PC-3 (cell line): ENCODE measurements at places on chromosomes 13 and 19. TPM values are rescaled to one million over a fixed set of nuclear protein-coding genes. Genes with fewer than 3 reads are reported as not detected.

GRCh38 chr19:33416307-33417215 is 43.1 kb downstream of the CEBPG start:
- H3K4me3 ChIP-seq, result peak overlapping the region; percentile 48; the same call in 1 of the 2 replicates
- H3K27me3 ChIP-seq, result no peaks in the 10 kb centered on the region
- H3K27ac ChIP-seq, result no peak overlapping the region
- peaks cover 11% of the 10 kb centered on the region; the same call in 1 of the 2 replicates for H3K4me1 ChIP-seq
- H3K36me3 ChIP-seq, result no peaks in the 10 kb centered on the region

DNA sequence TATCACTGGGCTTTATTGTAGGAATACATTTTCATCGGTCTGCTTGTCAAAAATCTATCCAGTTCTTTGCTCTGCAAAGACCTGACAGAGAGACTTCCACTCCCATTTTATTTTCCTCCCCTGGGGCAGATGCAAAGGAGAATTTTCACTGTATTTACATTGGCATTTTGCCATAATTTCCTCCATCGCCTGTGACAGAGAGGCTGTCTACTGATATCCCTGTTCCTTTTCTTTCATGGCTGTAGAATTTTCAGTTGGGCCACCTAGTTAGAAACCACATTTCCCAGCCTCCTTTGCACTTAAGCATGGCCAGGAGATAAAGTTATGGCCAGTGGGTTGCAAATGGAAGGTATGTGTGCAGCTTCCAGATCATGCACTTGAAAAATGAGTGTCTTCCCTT is 89.3 kb downstream of the NUFIP1 start:
- H3K4me3 ChIP-seq, result no peak overlapping the region
- H3K36me3 ChIP-seq, result no peaks in the 10 kb centered on the region
- H3K27ac ChIP-seq, result no peak overlapping the region
- no peaks in the 10 kb centered on the region for H3K27me3 ChIP-seq

GRCh38 chr19:51903192-51903591 is 1.6 kb downstream of the ZNF649 start:
- H3K36me3 ChIP-seq, result peaks cover 54% of the 10 kb centered on the region
- no peaks in the 10 kb centered on the region for H3K27me3 ChIP-seq
- H3K27ac ChIP-seq, result no peak overlapping the region
- no peaks in the 10 kb centered on the region for H3K4me1 ChIP-seq

The DHX34 gene
- 28.3 and 37.5 TPM in 2 replicates for total RNA-seq

The CEACAM1 gene
- 0.81 and 0.95 TPM in 2 replicates for total RNA-seq

DNA sequence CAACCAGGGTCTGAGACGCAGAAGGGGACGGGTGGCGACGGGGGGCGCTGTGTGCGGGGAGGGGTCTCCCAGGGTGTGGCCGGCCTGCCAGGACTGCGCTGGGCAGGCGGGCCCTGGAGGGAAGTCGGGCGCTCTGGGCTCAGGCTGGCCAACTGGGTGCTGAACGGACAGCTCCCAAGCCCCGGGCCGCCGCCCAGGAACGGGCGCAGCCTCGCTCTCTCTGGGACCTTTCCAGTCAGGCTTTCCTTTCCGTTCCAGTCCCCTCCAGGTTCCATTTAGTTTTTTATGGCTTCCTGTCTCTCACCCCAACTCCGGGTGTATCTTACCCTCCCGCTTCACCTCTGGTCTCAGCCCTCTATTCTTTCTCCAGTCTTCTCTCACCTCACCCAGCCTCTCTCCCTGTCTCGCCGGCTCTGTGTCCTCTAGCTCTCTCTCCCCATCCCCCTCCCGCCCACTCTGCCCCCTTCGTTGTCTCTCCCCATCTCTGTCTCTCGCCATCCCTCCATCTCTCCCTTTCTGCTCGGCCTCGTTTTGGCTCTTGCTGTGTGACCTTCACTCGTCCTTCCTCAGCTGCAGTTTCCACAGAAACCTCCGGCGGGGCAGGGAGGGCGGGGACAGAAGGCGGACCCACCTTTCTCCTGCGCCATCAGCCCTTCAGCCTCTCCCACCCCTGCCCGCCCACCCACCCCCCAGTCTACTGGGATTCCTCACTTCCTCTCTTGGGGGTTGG is 3.3 kb upstream of the ATP1A3 start:
- H3K27me3 ChIP-seq, result peaks cover 35% of the 10 kb centered on the region
- no peaks in the 10 kb centered on the region for H3K4me1 ChIP-seq
- DNase-seq, result peak; percentile 42
- no peak overlapping the region for H3K4me3 ChIP-seq

The ZNF837 gene
- total RNA-seq, result 9.5 and 12.6 TPM in 2 replicates

GRCh38 chr13:74625541-74625940 is 491.3 kb upstream of the KLF12 start:
- H3K4me1 ChIP-seq, result no peaks in the 10 kb centered on the region
- no peaks in the 10 kb centered on the region for H3K36me3 ChIP-seq
- H3K27me3 ChIP-seq, result no peaks in the 10 kb centered on the region
- no peak overlapping the region for H3K27ac ChIP-seq
- DNase-seq, result no peak

The GAPDHS gene
- total RNA-seq, result not detected in 2 replicates

The MYO16 gene
- total RNA-seq, result not detected in 2 replicates

DNA sequence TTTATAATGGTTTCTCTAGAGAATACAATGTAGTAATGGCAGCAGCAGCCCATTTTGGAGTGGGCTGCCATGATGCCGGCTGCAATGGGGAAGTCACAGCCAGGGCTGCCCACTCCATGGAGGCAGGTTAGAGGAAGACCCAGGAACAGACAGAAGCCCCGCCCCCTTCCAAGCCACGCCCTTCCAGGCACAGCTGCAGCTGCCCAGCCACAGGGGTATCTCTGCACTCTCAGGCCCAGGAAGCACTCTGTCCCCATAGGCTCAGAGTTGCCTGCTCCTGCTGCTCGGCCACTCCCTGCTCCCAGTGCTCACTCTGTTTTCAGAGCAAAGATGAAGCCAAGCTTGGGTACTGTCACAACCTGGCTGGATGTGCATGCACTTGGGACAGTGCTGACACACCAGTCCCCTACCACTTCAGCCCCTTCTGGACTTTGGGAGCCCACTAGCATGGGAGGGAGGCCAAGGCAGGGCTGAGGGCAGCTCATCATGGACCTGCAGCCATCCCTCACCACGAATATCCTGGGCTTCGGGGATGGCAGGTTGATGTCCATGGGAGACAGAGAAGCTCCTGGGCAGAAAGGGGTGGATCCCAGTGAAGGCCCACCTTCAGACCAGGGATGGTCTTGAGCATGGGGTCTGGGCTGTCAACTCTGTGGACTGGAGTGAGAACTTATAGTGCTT is 1224.2 kb downstream of the SLITRK5 start:
- H3K27ac ChIP-seq, result no peak overlapping the region
- no peaks in the 10 kb centered on the region for H3K36me3 ChIP-seq
- DNase-seq, result no peak
- no peak overlapping the region for H3K4me3 ChIP-seq

GRCh38 chr19:29860492-29860891 is 48.7 kb downstream of the CCNE1 start:
- H3K4me1 ChIP-seq, result no peaks in the 10 kb centered on the region
- no peaks in the 10 kb centered on the region for H3K36me3 ChIP-seq
- H3K4me3 ChIP-seq, result no peak overlapping the region

The TRPC4 gene
- total RNA-seq, result 0.22 TPM in 1 of 2 replicates, not detected in the other

DNA sequence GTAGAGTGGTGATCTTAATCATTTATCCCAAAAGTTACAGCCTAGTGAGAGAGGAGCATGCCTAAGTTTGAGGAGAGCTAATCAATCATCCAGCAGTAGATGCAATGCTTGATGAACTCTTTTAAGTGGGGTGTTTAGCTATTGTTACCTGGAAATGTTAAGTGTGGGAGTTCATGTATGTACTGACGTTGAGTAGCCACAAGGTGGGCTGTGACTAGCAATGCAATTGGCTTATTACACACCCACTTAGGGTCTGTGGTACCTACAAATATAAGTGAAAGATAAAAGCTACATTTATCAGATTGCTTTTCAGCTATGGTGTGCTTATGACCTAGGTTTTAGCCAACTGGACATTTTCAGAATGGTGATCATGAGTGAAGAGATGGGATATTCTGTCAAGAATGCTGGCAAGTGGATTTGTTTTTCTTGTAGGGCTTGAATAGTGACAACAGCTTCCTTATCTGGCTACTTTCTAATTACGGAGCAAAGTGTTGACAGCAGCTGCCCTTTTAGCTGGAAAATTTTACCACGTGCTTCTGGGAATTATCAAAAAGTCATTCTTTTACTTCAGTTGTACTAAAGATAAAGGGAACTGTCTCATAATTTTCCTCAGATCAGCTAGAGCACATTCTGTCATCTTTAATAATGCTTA is 170.6 kb downstream of the POSTN start:
- H3K4me1 ChIP-seq, result no peaks in the 10 kb centered on the region
- no peak overlapping the region for H3K4me3 ChIP-seq
- no peak overlapping the region for H3K27ac ChIP-seq
- DNase-seq, result no peak
- H3K36me3 ChIP-seq, result no peaks in the 10 kb centered on the region

The KLK4 gene
- not detected in 2 replicates for total RNA-seq

DNA sequence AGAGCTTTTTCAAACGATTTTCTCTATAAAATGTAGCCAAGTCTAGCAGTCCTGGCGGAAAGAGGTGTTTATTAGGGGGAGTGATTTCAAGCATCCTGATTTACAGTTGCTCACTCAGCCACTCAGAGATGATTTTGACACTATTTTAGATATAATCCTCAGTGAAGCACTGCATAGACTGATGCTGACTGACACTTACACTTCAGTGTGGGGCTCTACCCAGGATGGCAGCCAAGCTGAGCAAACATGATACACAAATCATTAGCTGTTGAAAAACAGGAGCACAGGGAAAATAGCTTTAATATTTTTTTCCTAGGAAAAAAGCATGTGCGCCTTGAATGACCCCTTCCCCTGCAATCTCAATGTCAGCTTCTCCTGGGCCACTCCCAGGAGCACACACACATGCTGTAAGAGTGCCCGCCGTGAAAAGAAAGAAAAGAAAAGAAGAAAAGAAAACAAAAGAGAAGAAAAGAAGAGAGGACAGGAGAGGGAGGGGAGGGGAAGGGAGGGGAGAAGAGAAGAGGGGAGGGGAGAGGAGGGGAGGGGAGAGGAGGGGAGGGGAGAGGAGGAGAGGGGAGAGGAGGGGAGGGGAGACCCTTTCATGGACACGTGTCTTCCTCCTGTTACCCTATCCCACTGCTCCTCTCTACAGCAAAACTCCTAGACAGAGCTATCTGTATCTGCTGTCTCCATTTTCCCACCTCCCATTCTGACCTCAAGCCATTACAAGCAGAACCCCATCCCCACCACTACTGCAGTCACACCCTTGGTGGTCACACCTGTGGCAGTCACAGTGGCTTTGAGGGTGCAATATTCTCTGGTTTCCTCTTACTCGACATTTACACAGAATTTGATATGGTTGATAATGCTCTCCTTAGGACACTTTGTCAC is 36.4 kb downstream of the RCBTB2 start:
- no peaks in the 10 kb centered on the region for H3K36me3 ChIP-seq
- DNase-seq, result no peak
- H3K27me3 ChIP-seq, result no peaks in the 10 kb centered on the region
- H3K4me3 ChIP-seq, result no peak overlapping the region

The ERICH6B gene
- not detected in 2 replicates for total RNA-seq

The KLF1 gene
- not detected in 2 replicates for total RNA-seq

GRCh38 chr13:31951215-31951678 is 80.3 kb upstream of the FRY start:
- H3K36me3 ChIP-seq, result no peaks in the 10 kb centered on the region
- DNase-seq, result peak; percentile 53
- peaks cover 13% of the 10 kb centered on the region for H3K4me1 ChIP-seq
- no peaks in the 10 kb centered on the region for H3K27me3 ChIP-seq

GRCh38 chr13:82681535-82681934 is 1200.7 kb downstream of the SLITRK1 start:
- no peak for DNase-seq
- no peaks in the 10 kb centered on the region for H3K27me3 ChIP-seq
- no peak overlapping the region for H3K4me3 ChIP-seq
- no peak overlapping the region for H3K27ac ChIP-seq
- H3K36me3 ChIP-seq, result no peaks in the 10 kb centered on the region

DNA sequence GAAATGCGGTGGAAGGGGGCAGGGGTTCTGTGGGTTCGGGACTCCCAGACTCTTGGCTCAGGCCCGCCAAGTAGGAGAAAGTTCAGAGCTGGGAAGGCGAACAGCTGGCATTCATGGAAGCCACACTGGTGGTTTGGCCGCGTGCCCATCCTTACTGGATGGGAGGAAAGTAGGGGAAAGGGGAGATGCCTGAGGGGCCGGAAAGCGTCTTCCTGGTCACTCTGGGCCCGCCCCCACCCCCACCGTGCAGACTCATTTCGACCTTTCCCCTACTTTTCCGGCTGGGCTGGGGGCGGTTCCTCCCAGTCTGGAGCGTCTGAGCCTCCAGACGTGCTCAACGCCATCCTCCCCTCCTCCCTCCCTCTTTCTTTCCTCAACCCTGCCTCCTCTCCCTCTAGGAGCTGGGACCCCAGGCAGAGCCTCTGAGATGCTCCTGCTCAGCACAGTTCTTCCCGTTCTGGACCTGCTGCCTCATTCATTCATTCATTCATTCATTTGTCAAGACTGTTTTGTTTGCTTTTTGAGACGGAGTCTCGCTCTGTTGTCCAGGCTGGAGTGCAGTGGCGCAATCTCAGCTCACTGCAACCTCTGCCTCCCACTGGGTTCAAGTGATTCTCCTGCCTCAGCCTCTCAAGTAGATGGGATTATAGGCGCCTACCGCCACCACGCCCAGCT is 3.5 kb downstream of the ANGPTL4 start:
- no peaks in the 10 kb centered on the region for H3K27me3 ChIP-seq
- DNase-seq, result peak; percentile 97
- H3K4me1 ChIP-seq, result peaks cover 32% of the 10 kb centered on the region
- no peak overlapping the region for H3K27ac ChIP-seq
- H3K4me3 ChIP-seq, result no peak overlapping the region

GRCh38 chr13:84080748-84081530 is 198.7 kb upstream of the SLITRK1 start:
- H3K27ac ChIP-seq, result no peak overlapping the region
- H3K27me3 ChIP-seq, result no peaks in the 10 kb centered on the region
- H3K36me3 ChIP-seq, result no peaks in the 10 kb centered on the region
- H3K4me1 ChIP-seq, result no peaks in the 10 kb centered on the region
- no peak for DNase-seq

The LPAR2 gene
- total RNA-seq, result 26.6 and 31.0 TPM in 2 replicates
